ENCODE measurements at places on chromosomes 4 and X.

- no peak for DNase-seq
Measured at GRCh38 chr4:74919783-74920182, 13.1 kb upstream of the PARM1 start.

DNA sequence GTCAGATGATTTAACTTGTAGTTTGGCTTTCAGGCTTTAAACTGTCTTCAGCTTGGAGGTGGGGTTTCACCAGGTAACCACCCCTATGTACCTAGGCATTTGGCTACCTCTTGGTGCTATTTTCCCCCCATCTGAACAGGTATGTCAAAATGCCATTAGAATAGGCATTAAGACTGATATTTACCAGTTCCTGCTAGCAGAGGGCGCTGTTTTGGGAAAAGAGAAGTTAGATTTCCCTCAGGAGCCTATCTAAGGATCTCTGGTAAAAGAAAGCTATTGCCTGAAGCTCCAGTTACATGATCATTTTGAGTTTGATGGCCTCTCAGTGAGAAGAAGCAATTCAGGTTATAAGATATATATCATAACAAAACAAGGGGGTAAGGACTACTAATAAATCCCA, 879.1 kb downstream of the SH3BGRL start:
- DNase-seq, result no peak

GRCh38 chr4:5399124-5399523, 309.2 kb downstream of the EVC2 start:
- DNase-seq, result no peak

DNA sequence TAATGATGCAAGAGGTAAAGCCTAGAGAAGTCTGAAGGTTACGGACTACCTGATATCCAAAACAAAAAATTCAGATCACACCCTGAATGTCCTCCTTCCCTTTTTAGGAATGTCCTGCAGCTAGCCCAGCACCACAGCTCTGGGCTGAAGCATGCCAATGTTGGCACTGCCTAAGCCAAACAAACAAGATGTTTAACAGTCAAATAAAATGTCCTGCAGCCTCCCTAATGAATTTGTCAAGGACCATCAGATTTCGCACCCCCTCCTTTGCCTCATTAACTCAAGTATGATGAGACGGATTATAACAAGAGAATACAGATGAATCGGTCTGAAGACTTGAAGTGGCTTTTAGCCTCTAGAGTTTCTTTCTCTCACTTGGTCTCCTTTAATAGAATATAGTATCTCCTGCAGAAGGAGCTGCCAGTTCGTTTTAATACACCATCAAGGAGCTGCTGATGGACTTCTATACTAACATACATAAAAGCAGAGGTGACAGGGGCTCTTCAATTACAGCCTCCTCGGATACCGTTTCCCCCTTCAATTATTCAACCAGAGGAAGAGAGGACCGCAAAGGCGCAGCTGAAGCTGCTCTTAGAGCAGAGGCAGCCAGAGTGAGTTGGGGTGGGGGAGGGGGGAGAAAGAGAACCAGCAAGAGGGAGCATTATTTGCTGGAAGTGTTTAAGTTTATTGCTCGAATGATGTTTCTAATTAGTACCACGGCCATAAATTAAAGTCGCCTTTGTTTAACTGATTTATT, 3.0 kb upstream of the MAB21L2 start:
- DNase-seq, result no peak

DNA sequence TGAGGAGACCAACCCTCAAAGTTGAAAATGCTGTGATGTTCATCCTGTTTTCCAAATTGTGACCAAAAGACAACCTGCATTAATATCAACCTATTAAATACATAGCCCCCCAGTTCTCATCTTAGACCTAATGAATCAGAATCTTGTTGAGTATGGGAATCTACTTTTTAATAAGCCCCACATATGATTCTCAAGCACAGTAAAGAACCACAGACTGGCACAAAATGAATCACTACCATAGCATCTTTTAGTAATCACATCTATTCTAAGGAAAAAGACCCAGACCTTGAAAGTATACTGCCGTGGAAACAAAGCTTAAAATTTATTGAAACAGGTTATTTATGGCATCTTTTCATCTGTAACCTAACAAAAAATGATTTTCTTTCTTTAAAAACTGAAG, 152.9 kb downstream of the STPG2 start:
- DNase-seq, result no peak

DNA sequence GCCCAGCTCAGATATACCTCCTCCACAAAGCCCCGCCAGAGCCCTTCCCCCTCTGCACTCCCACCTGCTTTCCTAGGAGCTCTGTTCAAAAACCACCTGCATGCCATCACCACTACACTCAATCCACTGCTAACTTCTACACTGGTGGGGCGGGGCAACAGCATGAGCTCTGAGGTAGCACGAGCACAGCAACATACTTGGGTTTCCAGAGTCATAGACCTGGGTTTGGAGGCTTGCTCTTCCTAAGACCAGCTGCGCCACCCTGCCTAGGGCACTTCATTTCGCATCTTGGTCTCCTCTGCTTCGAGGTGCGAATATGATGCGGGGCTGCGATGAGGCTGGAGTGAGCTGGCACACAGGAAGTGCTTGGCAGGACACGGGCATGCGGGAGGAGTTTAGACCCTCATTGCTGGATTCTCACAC, 3.6 kb downstream of the SASH3 start:
- DNase-seq, result no peak

DNA sequence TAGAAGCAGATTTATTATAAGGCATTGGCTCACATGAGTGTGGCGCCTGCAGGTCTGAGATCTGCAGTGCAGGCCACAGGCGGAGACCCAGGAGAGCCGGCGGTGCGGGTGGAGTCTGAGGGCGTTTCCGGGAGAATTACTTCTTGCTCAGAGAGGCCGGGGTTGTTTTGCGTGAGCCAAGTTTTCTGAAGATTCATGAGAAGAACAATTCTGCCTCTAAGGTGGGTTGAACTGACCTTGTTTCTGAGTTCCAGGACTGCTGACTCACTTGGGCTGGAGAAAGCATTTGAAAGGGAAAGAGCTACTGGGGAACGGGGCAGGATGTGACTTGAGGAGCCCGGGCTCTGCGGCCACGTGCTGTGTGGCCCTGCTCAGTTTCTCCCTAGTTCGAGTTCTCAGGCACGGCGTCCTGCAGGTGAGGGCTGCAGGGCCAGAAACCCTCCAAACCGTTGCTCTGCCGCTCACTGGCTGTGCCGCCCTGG, 36.7 kb upstream of the SORCS2 start:
- DNase-seq, result no peak

DNA sequence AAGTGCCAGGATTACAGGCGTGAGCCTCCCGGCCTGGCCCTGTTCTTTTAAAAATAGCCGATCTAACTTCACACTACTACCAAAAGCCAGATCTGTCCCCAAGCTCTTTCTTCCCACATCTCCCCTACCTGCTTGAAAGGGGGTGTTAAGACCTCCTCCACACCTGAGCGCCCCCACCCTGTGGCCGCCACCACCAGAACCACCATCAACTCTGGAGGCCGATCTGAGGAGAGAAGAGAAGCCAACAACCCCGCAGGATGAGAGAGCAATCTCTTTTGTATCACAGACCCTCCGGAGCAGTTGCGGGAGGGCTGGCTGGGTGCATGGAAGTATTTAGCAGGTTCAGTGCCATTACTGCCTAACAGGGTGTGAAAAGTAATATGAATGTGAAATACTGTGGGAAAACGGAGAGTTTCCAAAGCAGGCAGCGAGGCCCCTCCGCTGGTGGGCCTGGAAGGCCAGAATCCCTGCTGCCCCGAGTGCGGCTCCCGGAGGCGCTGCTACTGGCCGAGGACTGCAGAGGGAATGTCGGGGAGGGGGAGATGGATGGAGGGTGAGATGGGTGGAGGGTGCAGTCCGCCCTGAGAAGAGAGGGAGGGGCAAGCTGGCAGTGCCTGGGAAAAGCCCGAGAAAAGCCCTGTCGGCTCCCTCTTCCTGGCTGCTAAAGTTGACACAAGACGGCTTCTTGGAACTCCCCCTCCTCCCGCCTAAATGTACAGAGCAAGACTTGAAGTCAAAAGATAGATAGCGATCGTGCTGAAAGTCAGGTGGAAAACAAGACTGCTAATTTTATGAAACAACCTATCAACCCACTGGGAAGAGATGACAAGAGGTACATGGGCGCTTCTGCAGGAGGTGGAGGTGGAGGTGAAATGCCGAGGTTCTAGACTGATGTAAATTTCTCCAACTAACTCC, 22.3 kb downstream of the HAND2 start:
- no peak for DNase-seq

DNA sequence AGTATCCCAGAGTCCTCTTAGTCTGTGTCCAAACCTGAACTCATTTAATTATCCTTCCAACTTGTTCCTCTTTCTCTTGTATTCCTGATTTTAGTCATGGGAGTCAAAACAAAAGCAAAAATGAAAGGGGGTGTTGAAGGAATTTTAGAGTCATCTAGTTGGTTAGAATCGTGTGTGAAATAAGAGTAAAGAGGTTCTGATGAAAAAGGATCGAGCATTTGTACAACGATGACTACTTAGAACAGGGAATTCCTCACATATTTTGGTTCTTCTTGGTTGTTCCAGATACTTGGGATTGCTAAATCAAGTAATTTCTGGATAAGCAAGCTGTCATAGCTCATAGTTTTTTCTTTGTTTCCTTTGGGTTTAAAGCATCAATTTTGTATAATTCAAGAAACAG, 194.4 kb downstream of the BCOR start:
- no peak for DNase-seq

GRCh38 chr4:21592970-21593670, 355.5 kb downstream of the KCNIP4 start:
- no peak for DNase-seq

GRCh38 chr4:112704991-112705845, 68.3 kb downstream of the LARP7 start:
- DNase-seq, result no peak

DNA sequence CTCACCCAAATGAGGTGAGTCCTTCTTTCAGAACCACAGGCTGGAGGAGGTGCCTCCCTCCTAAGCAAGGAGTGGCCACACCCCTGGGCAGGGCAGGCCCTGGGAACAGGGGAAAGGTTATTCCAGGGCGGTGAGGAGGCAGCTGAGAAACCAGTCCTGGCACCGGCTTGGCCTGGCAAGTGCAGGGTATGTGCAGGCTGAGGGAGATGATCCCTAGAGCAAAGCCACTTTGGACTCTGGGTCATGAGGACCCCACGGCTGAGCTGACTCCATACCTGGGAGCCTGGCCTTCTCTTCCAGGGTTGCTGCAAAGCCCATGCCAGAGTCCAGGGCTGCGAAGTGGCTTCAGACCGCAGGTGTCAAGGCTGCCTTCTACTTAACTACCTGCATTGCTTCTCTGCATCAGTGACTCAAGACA, 49.5 kb upstream of the HELT start:
- no peak for DNase-seq

Measured in naive thymus-derived CD8-positive, alpha-beta T cell (primary cell).